ENCODE measurements at places on chromosomes 6 and 20.
A peak's percentile ranks its signal among the peaks of the same experiment; 100 is the strongest.

GRCh38 chr6:74066168-74066871, 370.3 kb downstream of the CD109 start:
- DNase-seq, result no peak

- no peak for DNase-seq
Measured at GRCh38 chr20:51359947-51360346, 182.6 kb downstream of the NFATC2 start.

GRCh38 chr6:149566410-149567193, 427 bp downstream of the GINM1 start:
- DNase-seq, result peak; percentile 64

- DNase-seq, result no peak
Measured at GRCh38 chr20:3396492-3396891, 11.0 kb downstream of the DNAAF9 start.

DNA sequence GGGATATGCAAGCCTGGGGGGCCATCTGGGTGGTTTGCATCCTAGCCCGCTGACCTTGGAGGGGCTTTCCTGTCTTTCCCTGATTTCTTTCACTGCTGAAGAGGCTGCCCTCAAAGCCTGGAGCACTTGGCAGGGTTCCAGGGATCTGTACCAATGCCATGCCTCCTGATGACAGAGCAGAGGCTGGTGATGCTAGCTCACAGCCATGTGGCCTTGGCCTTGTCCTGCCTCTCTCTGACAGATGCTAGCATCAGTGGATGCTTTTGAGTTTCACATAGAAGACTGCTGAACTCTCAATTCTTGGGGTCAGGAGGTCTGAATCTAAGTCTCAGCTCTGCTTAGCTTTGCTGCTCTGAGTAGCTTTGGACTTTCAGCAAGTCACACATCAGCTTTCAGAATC, 21.9 kb upstream of the RREB1 start:
- DNase-seq, result no peak

DNA sequence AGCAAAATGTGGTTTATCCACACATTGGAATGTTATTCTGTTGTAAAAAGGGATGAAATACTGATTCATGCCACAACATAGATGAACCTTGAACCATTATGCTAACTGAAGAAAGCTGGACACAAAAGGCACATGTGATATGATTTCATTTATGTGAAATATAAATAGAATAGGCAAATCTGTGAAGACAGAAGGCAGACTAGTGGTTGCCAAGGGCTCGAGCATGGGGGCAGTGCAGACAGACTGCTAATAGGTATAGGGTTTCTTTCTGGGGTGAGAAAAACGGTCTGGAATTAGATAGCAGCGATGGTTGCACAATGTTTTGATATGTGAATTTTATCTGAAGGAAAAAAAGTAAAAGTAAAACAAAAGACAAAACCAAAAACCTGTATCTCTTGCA, 54.6 kb upstream of the FNDC1 start:
- DNase-seq, result no peak

- DNase-seq, result no peak
Measured at GRCh38 chr20:62701161-62702012, 7.2 kb upstream of the NTSR1 start.

GRCh38 chr6:33693186-33694105, 18.1 kb downstream of the UQCC2 start:
- no peak for DNase-seq

DNA sequence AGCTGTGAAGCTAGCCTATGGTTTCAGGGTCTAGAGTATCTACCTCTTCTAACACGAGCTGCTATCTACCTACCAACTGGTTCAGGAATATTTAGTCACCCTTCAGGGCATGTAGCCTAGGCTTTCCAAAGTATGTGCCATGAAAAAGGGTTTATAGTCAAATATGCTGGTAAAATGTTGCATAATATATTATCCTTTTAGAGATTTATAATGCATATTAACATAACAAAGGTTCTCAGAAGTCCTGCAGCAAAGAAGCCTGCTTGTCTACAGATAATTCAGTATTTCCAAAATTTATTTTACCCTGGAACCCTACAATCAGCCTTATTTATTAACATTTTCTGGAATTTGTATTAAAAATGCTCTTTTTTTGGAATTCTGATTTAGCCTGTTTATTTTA, 56.0 kb downstream of the PRDM13 start:
- no peak for DNase-seq

DNA sequence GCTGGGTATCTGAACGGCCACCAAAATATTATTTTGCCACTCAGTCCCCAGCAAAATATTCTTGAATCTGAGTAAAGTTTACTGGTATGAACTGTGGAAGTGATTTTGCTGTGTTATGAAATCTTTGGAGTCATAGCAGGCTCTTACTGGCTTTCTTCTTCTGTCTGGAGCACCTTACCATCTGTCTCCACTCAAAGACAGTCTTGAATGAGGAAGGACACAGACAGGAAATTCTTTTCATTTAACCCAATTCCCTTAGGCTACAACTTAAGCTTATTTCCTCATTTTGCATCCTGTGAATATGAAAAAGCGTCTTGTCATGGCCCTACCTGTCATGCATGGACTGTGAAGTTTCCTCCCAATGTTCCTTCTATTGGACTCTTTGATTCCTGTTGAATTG, 24.7 kb downstream of the FNDC1 start:
- DNase-seq, result no peak

DNA sequence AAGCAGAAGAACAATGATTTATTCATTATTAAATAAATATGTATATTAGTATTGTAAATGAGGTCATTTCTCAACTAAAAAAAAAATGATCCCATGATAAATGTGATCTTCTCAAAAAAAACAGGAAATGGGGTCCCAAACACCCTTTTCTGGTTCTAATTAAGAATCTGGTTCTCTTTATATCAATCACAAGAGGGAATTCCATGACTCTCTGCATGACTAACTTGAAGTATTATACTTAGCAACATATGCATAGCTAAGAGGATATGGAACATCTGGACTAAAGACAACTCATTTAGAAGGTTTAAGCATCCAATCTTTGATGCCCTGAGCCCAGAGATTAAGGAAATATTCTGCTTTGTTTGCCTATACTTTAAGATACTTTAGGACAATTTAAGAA, 89.7 kb upstream of the EMILIN3 start:
- DNase-seq, result no peak

DNA sequence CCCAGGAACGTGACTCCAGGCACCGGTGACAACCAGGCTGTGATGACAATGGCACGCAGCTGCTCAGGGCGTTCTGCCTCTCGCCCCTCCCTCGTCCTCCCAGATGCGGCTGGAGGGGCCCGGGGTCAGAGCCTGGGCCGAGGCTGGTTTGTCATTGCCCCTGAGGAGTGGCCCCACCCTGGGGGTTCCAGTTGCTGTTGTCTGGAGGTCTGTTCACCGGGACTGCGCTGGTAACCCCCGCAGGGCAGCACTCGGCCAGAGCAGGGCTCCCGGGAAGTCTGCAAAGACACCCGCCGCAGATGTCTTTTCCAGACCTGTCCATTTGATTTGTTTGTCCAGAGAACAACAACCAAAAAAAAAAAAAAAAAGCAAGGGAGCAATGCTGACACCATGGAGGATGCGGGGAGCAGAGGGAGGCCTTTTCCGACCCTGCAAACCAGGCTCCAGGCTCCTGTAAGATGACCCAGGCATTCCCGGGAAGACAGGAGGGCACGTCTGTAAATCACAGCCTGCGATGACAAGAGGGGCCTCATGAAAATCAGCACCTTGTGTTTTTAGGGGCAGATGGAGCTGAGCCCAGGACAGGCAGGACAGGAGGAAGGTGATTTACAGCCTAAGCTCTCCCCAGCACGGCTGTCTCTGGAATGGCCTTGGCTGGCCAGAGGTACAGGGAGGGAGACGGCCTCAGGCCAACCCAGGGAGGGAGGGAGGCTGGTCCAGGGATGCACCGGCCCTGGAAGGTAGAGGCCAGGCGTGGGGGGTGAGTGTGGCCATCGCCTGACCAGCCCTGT, 189.3 kb downstream of the ERMARD start:
- DNase-seq, result no peak

DNA sequence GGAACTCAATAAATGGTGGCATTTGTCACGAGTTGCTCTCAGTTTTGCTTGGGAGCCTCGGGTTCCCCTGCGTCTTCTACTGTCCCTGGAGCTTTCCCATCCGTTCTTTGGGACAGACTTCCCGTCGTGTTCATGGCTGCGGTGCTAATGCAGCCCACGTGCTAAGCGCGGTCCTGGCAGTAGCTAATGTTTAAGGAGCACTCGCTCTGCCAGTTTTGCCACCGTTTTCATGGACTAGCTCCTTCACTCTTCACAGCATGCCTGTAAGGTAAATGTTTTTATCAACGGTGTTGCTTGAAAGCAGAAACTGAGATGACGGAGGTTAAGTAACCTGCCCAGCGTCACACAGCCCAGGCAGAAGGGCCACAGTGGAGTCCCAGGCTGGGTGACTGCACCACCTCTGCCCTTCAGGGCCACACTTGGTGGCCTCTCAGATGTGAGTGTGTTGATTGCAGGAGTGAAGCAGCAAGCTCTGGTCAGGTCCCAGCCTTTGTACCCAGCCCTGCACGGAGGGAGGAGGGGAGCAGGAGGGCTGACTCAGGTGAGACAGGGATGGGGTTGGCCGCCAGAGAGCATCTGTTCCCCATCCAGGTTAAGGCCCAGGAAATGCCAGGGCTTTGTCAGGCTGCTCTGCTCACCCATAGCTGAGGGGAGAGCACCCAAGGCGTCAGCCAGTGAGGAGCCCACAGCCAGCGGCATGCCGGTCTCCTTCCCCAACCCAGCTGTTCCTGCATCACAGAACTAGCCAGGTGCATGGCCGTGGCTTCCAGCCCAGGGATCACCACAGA, 181.8 kb downstream of the ZMYND8 start:
- DNase-seq, result no peak

DNA sequence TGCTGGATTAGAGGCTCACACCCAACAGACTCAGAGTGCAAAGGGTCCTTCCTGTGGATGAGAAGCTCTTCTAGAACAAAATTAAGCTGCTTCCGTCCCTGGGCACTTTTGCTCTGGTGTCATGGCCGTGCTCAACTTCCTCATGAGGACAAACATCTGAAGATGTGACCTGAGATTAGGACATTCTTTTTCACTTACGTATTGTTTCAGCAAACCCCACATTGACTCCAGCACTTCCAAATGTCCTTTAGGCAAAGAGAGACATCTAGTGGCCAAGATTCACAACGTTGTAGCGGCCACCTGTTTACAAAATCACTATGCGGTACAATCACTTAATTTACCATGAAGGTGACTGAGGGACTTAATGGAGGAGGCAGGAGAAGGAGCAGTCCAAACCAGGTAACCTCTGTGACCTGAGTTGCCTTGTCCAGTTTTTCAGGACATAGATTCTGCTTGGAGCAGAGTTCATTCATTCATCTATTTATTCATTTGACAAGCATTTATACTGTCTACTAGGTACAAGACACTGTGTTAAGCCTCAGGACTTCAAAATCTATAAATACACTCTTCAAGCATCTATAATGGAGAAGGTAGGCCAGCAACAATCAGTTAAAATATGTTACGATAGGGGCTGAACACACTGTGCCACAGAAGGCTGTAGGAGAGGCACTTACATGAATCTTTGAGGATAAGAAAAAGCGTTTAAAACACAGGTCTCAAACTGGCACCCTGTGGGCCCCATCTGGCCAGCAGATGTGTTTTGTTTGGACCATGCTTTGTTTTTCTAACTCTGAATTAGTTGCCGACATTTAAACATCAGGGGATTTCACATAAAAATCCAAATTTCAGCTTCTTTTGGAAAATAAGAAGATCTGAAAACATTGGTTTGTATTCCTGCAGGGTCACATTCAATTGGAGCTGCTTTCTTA, 5.6 kb upstream of the ADGRF1 start:
- peak; percentile 87 for DNase-seq

DNA sequence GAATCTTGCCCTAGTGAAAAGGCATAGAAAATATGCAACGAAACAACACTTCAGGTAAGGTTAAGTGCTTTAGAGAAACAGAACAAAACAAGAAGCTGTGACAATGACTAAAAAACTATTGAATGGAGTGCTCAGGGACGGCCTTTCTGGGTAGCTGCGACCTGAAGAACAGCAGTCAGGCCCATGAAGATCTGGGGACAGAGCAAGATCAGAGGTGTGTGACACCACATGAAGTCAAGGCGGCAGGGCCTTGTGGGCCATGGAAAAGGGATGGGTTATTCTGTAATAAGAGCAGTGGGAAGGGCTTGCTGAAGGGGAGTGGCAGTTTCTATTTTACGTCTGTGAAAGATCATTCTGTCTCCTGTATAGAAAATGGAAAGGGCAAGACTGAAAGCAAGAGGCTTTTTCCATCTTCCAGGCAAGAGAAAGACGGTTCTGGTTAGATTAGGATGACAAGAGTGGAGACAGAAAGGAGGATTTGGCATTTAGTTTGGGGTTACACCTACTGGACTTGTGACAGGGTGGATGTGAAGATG, 5.1 kb downstream of the UBE2V1 start:
- DNase-seq, result no peak

GRCh38 chr6:108697561-108698161, 136.9 kb downstream of the FOXO3 start:
- DNase-seq, result no peak

GRCh38 chr6:140729521-140729920, 1355.1 kb upstream of the CITED2 start:
- DNase-seq, result no peak

GRCh38 chr6:114001354-114001753, 30.4 kb upstream of the HDAC2 start:
- no peak for DNase-seq

GRCh38 chr20:47576516-47577033, 74.9 kb downstream of the NCOA3 start:
- DNase-seq, result peak; percentile 97

DNA sequence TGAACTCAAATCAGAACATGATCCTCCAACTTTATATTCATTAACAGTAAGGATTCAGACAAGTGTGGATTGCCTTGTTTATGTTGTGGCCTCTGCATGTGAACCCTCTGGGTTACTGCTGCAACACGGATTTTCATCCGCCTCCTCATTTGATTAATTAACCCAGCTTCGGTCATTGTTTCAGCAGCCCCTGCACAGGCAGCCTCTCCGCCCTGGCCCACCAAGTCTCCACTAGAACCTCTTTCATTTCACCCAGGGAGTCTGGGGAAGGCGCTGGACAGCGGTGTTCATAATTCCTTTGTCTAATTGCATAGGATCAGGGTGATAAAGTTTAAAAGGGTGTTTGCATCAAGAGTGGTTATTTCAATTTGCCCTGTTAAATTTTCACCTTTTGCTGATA, 15.7 kb downstream of the NKX2-2 start:
- no peak for DNase-seq
